Upper lobe of right lung (tissue), 1 donor: ENCODE measurements at places on chromosomes 12 and 14.

DNA sequence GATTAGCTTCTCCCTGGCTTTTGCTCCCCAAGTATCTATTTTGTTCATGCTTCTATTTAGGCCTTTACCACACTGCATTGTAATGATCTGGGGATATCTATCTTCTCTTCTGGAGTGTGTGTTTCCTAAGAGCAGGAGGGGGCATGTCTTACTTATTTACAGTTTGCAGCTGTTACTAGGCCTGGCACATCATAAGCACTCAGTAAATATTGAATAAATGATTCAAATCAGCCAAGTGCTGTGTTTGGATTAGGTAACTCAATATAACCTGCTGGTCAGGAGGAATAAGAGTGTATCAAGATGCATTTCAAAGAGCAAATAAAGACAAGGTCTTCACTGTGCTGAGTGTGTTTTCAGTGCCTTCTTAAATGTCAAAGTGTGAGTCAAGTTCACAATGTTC is 186.1 kb downstream of the FOXG1 start:
- H3K27me3 ChIP-seq, result no peaks in the 10 kb centered on the region
- H3K27ac ChIP-seq, result no peak overlapping the region
- no peaks in the 10 kb centered on the region for H3K4me1 ChIP-seq
- H3K4me3 ChIP-seq, result no peak overlapping the region
- no peak for DNase-seq
- no peaks in the 10 kb centered on the region for H3K36me3 ChIP-seq

GRCh38 chr12:64672925-64673409 is 62.7 kb downstream of the RASSF3 start:
- no peak overlapping the region for H3K4me3 ChIP-seq
- no peaks in the 10 kb centered on the region for H3K27me3 ChIP-seq
- peaks cover 4% of the 10 kb centered on the region for H3K36me3 ChIP-seq
- DNase-seq, result no peak
- H3K4me1 ChIP-seq, result peaks cover 89% of the 10 kb centered on the region
- H3K27ac ChIP-seq, result peak overlapping the region; percentile 72

GRCh38 chr12:131869871-131870418 is 24.5 kb upstream of the ULK1 start:
- no peaks in the 10 kb centered on the region for H3K27me3 ChIP-seq
- DNase-seq, result no peak
- H3K36me3 ChIP-seq, result no peaks in the 10 kb centered on the region
- H3K27ac ChIP-seq, result no peak overlapping the region

DNA sequence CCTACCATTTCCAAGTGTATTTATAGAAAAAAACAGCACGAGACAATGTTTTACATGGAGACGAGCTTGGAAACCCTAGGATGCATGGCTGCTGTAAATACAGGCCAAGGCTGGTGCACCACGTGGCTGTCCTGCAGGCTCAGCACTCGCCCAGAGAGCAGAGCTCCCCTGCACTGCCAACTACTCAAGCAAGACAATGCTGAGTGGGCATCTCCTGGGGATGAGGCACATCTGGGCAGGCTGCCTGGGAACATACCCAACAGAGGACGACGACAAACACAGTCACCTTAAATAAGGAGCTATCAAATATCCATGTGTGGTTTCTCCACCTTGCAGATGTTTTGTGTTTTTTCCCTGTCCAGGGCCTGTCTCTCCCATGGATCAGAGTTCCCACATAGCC is 128.3 kb upstream of the PRMT8 start:
- H3K27ac ChIP-seq, result no peak overlapping the region
- no peak for DNase-seq
- H3K4me1 ChIP-seq, result no peaks in the 10 kb centered on the region
- H3K27me3 ChIP-seq, result peaks cover 34% of the 10 kb centered on the region

DNA sequence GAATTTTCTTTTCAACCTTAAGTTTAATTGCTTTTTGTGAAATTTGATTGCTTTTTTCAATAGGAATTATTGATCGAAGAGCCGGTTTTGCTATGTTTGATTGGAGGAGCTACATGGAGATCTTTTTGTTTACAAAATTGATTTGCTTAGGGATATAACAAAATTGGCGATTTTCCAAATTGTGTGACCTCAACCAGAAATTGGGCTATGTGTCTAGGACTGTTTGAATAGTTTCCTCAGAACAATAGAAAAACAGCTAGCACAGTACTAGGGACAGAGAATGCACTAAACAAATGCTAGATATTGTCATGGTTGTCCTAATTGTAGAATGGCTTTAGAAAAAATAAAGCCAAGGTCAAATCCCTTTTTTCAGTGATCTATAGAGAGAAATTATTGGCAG is 2.4 kb downstream of the SLC17A8 start:
- DNase-seq, result no peak
- no peak overlapping the region for H3K27ac ChIP-seq
- H3K27me3 ChIP-seq, result peaks cover 8% of the 10 kb centered on the region
- no peaks in the 10 kb centered on the region for H3K36me3 ChIP-seq
- H3K4me1 ChIP-seq, result no peaks in the 10 kb centered on the region

- H3K4me3 ChIP-seq, result peak overlapping the region; percentile 97
- H3K4me1 ChIP-seq, result peaks cover 35% of the 10 kb centered on the region
- no peaks in the 10 kb centered on the region for H3K36me3 ChIP-seq
- peak; percentile 83 for DNase-seq
These were observed 1.1 kb downstream of the ATXN2 start for GRCh38 chr12:111597831-111598636.

DNA sequence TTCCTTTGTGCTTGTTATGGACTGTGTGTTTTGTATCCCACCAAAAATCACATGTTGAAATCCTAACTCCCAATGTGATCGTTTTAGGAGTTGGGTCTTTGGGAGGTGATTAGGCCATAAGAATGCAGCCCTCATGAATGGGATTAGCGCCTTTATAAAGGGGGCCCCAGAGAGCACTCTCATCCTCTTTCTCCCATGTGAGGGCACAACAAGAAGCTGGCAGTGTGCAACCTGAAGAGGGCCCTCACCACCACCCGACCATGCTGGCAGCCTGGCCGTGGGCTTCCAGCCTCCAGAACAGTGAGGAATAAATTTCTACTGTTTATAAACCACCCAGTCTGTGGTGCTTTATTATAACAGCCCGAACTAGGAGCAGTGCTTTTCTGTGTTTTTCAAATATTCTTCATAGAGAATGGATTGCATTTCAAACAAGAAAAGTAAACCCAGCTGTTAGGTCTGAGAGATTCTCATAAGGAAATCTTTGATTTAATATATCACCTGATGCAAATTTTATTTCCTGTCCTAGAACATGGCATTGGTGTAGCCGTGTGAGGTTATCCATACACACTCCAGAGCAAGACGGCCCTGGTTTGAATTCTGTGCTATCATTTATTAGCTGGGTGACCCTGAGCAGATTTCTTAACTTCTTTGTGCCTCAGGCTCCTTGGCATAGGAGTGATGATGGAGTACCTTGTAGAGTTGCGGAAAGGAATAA is 27.8 kb downstream of the HSPB8 start:
- no peaks in the 10 kb centered on the region for H3K27me3 ChIP-seq
- H3K36me3 ChIP-seq, result no peaks in the 10 kb centered on the region
- H3K4me3 ChIP-seq, result no peak overlapping the region

DNA sequence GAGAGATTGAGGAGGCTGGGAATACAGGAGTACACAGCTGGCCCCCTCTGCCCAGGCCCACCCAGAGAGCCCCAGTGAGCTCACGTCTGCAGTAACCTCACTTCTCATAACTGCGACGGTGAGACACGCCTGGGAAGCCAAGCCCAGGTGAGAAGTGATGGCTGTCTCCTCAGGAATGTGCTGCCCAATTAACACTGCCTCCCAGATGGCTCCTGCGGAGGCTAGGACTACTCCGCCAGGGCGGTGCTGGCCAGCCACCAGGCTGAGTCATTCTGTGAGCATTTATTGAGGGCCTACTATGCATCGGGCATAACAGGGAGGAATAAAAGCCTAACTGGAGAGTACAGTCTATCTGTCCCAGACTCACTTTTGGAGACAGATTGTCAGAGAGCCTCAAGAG is 9.3 kb upstream of the TMEM106C start:
- H3K27ac ChIP-seq, result no peak overlapping the region
- H3K36me3 ChIP-seq, result no peaks in the 10 kb centered on the region
- H3K4me1 ChIP-seq, result no peaks in the 10 kb centered on the region
- no peak overlapping the region for H3K4me3 ChIP-seq
- no peaks in the 10 kb centered on the region for H3K27me3 ChIP-seq

DNA sequence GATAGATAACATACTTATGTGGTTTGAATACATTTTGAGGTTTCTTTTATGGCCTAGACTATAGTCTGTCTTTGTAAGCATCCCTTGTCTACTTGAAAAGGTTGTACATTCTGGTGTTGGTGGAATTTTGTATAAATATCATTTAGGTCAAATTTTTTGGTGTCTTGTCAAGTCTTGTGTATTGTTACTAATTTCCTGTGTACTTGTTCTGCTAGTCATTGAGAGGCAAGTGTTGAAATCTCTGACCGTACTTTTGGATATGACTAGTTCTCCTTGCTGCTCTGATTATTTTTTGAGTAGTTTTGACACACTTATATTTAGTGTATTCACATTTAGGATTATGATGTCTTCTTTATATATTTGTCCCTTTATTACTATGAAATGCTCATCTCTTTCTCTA is 219.6 kb downstream of the CCDC91 start:
- H3K4me1 ChIP-seq, result no peaks in the 10 kb centered on the region
- DNase-seq, result no peak
- no peaks in the 10 kb centered on the region for H3K36me3 ChIP-seq
- no peaks in the 10 kb centered on the region for H3K27me3 ChIP-seq
- H3K27ac ChIP-seq, result no peak overlapping the region

GRCh38 chr12:29543036-29543435 is 45.5 kb upstream of the OVCH1 start:
- H3K27ac ChIP-seq, result no peak overlapping the region
- no peaks in the 10 kb centered on the region for H3K36me3 ChIP-seq
- DNase-seq, result no peak
- no peaks in the 10 kb centered on the region for H3K4me1 ChIP-seq

DNA sequence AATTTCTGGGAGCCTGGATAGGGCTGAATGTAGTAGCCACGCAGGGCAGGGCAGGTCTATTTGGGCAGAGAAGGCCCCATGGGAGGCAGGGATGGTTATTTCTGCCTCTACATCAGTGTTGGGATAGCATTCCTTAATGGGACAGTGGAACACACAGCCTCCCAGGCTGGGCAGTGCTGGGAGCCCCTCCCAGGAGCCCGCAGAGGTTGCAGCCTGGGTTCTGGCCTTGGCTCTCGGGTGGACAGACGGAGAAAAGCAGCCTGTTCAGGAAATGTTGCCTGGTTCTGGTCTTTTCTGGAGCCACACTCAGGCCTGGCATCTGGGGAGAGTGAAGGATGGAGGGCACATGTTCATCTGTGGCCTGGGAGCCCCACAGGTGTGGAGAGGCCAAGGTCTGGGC is 479 bp upstream of the NOS1 start:
- H3K4me3 ChIP-seq, result no peak overlapping the region
- no peak for DNase-seq
- no peak overlapping the region for H3K27ac ChIP-seq
- no peaks in the 10 kb centered on the region for H3K36me3 ChIP-seq
- H3K27me3 ChIP-seq, result peaks cover 57% of the 10 kb centered on the region
- H3K4me1 ChIP-seq, result no peaks in the 10 kb centered on the region

GRCh38 chr14:59244581-59244980 is 56.1 kb downstream of the DAAM1 start:
- H3K27ac ChIP-seq, result no peak overlapping the region
- H3K36me3 ChIP-seq, result no peaks in the 10 kb centered on the region
- no peak for DNase-seq
- no peak overlapping the region for H3K4me3 ChIP-seq

- no peak for DNase-seq
- no peaks in the 10 kb centered on the region for H3K36me3 ChIP-seq
- H3K27ac ChIP-seq, result no peak overlapping the region
- H3K27me3 ChIP-seq, result no peaks in the 10 kb centered on the region
These were observed 11.2 kb upstream of the DAAM1 start for GRCh38 chr14:59177262-59177661.

DNA sequence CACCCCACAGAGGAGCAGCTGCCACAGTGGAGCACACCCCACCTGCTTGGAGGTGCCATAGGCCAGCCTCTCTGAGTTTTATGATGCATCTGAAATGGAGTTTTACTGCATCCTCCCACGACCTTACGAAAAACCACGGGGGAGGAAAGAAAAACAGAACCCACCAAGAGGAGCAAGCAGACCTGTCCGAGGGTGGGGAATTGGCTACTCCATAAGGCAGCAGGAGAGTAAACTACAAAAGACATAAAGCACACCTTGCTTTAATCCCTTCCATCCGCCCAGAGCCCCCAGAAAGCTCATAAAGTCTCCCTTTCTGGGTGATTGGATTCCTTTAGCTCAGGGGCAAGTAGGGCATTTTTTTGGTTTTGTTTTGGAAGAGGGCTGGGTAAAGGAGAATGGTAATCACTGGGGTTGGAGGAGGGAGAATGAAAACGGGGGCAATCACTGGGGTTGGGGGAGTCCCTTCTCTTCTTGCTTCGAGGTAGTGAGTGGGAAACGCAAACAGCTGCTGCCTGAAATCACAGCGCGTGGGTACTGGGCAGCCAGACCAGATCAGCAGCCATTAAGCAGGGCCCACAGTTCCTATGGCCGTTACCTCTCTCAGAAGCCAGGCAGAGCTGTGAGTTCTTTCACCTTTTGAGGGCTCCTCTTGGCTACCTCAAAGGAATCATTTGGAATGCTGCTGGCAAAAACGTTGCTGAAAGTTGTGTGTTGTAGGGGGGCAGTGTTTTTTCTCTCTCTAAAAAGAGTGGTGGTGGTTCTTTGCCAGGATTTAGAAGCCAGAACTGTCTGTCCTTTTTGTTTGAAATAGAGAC is 433.6 kb downstream of the ZFP36L1 start:
- peaks cover 14% of the 10 kb centered on the region for H3K4me1 ChIP-seq
- H3K27me3 ChIP-seq, result no peaks in the 10 kb centered on the region
- H3K36me3 ChIP-seq, result no peaks in the 10 kb centered on the region
- peak overlapping the region; percentile 81 for H3K27ac ChIP-seq

DNA sequence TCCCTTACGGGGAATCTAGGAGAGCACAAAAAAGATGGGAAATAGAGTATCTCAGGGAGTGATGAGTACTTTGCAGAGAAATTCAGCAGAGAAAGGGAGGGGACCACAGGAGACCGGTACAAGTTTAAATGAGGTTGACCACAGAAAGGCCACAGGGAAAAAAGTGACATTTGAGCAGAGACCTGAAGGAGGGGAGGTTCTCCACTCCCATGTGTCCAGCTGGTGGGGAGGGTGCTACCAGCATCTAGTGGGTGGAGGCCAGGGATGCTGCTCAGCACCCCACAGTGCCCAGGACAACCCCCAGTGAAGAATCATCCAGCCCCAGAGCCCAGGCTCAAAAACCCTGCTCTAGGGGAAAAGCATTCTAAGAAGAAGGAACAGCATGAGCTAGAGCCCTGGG is 34.6 kb downstream of the TESC start:
- no peak for DNase-seq
- no peak overlapping the region for H3K4me3 ChIP-seq
- H3K27ac ChIP-seq, result no peak overlapping the region
- peaks cover 4% of the 10 kb centered on the region for H3K4me1 ChIP-seq
- H3K27me3 ChIP-seq, result no peaks in the 10 kb centered on the region
- H3K36me3 ChIP-seq, result no peaks in the 10 kb centered on the region

DNA sequence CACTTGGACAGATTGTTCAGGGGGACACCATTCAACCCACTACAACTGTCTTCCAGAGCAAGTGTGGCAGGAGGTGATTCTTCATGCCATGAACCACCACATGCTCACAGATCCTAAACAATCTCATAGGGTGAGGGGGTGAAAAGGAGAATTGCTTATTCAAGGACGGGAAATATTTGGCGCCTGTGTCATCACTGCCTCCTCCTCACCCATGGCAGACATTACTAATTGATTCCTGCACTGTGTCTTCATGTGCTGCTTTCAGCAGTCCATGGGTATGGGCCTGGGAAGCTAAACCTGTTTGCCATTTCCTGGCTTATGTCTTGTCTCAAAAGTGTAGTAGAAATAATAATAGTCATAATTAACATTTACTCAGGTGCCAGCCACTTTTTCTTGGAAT is 31.3 kb downstream of the MMAB start:
- no peaks in the 10 kb centered on the region for H3K4me1 ChIP-seq
- no peak overlapping the region for H3K27ac ChIP-seq
- no peaks in the 10 kb centered on the region for H3K36me3 ChIP-seq
- H3K27me3 ChIP-seq, result peaks cover 3% of the 10 kb centered on the region
- DNase-seq, result no peak
